ENCODE measurements at places on chromosomes 7 and 10.

- no peak for DNase-seq
These were observed 40.5 kb downstream of the ASB4 start for GRCh38 chr7:95526128-95526738.

- peak; percentile 59 for DNase-seq
These were observed 265.6 kb upstream of the FOXK1 start for GRCh38 chr7:4416396-4417056.

GRCh38 chr7:101031082-101031481 is 11.2 kb downstream of the MUC17 start:
- no peak for DNase-seq

DNA sequence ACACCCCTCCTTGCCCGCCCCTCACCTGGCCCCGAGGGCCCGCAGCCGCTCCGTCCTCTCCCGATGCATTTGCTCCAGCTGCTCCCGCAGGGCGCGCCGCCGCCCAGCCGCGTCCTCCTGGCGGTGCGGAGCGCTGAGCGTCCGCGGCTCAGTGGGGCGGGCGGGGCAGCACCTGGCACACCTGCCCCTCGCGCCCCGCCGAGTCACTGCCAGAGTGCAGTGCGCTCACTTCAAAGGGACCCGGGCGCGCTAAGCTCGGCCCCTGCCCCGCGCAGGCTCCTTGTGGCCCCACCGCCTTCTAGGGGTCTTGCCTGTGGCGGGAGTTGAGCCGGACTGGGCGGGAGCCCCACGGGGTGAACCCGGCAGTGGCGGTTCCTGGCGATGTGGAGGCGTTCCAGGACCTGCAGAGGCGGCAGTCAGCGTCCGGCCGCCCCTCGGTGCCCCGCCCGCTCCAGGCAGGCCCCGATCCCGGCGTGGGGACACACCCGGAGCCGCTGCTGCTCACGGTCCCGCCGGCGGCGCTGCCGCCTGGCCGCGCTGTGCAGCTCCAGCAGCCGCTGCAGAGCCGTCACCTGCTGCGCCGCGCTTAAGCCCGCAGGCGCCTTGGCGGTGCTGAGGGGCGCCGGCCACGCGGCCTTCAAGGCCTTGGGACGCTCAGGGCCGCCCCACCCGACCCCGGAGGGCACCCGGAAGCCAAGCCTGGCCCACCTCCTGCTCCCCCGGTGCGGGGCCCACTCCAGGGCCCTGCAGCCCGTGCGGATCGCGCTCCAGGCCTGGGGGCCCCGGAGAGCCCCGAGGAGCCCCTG is 6.7 kb downstream of the ATP6V1F start:
- peak; percentile 15 for DNase-seq

DNA sequence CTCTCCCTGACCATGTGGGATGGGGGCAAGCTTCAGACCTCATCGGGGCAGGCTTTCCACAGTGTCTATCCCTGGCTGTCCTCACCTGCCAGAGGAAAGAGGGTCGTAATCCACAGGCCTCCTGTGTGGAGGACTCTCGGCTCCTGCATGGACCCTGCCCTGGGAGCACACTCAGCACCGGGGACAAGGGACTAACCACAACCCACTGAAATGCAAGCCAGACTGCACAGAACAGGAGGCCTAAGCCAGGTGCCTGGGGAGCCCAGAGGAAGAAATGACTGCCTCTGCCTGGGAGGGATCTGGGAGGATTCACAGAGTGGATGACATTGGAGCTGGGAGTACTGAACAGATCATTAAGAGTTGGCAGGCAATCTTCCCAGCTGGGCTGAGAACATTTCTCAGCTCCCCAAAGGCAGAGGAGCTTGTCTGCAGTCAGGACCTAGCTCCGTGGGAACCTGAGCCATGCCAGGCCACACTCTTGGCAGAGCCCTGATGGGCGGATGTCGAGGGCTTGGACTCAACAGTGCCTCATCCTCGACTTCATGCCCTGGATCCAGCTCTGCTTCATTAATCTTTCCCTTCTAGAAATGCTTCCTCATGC is 213.4 kb downstream of the USP6NL start:
- no peak for DNase-seq

DNA sequence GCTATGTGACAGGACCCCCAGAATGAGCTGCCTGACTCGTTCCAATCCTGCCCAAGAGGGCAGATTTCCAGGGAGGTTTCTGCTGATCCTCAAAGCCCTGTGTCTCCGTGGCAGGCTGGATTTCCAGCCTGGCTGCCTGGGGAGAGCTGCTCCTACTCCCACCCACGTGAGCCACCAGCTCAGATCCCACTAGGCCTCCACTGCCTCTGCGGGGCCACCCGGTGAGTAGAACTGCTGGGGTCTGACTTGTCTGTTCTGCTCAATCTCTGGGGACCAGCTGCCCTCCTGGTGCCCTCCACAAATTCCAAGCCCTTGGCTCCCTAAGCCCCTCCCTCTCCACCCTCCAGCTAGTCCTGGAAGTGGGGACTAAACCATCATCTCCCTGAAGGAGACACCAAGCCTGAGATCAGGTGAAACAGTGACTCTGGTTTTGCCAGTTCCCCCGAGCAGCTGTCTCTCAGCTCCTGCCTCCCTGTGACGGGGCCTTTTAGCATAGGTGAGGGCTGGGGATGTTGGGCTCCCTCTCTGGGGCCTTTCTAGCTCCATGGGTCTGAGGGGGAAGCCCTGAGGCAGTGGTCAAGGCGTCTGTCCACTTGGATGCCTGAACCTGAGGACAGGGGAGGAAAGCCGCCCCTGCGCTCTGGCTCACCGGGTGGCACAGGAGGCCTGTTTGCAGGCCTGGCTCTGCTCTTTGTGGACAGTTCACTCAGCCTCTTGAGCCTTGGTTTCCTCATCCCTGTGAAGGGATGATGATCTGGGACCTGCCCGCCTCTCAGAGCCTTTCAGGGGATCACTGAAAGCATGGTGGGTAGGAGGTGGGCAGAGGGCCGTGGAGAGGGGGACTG is 5.6 kb downstream of the FAM241B start:
- no peak for DNase-seq

DNA sequence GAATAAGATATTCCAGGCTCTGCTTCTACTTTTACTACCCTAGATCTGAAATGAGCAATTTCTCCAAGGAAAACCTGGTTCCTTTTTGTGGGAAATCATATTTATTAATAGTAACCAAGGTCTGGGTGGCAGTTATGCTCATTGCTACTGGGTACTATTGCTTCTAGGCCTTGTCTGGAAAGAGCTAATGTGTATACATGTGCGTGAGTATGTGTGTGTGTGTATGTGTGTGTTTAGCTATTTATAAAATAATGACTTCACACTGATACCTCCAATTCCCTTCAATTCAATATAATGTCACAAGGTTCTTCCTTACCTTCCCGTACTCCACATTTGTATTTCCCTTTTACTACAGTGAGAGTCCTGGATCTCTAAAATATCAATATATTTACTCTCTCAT is 26.0 kb upstream of the PLCE1 start:
- DNase-seq = no peak

DNA sequence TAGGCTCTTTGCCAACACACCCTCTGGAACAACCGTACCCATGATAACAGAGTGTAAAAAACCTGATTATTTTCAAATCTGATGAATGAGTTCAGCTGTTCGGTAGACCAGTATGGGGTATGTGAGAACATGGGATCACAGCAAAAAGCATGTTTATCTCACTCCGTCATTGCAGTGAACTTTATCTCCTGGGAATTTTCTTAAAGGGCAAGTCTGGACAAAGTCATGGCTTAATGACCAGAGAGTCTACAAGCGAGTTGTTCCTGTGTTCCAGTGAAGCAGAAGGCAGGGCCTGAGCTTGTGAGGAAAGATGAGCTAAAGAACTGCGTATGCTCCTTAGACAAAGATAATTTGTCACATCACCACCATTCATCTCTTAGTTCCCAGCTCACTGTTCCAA is 219.7 kb downstream of the TRIL start:
- no peak for DNase-seq

GRCh38 chr10:48590945-48591344 is 13.9 kb downstream of the ARHGAP22 start:
- peak; percentile 27 for DNase-seq

DNA sequence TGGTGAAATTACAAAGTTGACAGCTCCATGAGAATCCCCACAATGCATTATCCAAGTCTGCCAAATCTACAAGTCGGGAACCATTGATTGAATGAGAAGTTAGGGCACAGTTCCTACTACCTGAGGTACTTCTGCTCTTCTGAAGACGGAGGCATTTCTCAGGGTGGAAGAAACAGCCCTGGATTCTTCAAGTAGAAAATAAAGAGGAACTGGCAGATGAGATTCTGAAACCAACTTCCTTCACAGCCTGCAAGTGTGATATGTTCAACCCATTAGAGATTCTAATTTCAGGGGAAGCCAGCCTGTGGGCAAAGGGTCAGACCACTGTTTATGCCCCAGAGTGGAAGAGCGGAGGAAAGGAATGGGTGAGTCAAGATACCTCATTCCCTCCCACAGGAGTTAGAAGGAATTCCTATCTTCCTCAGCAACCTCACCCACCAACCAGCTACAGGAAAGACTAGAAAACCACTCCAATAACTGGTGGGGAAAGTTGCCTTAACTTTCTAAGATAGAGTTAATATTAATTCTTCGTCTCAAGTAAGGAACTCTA is 50.5 kb upstream of the BMPER start:
- no peak for DNase-seq

DNA sequence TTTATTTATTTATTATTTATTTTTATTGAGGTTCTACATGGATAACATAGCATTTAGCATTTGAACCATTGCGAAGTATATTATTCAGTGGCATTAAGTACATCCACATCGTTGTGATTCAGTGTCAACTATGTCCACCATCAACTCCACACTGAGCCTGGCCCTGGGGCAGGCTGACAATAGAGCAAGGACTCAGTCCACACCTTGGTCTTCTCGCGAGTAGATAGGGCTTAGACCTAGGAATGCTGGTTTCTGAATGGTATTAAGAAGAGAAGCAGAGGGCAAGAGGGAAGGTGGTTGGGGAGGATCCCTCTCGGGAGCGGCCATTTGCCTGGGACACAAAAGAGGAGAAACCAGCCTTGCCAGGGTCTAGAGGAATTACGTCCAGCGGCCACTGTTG is 599.2 kb upstream of the MGMT start:
- no peak for DNase-seq

DNA sequence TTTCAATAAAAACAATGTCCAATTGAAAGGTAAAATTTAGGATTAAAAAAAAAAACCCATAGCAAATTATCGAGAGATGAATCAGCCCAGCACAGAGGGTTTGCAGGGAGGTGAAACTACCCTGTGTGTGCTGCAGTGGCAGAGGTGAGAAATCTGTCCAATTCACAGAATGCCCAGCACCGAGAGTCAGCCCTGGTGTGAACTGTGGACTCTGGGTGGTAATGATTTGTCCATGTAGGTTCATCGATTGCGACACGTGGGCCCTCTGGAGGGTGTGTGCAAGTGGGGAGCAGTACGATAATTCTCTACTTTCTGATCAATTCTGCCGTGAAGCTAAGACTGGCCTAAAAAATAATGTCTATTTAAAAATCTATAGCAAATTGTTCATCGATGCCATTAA is 94.5 kb upstream of the PFKP start:
- no peak for DNase-seq

DNA sequence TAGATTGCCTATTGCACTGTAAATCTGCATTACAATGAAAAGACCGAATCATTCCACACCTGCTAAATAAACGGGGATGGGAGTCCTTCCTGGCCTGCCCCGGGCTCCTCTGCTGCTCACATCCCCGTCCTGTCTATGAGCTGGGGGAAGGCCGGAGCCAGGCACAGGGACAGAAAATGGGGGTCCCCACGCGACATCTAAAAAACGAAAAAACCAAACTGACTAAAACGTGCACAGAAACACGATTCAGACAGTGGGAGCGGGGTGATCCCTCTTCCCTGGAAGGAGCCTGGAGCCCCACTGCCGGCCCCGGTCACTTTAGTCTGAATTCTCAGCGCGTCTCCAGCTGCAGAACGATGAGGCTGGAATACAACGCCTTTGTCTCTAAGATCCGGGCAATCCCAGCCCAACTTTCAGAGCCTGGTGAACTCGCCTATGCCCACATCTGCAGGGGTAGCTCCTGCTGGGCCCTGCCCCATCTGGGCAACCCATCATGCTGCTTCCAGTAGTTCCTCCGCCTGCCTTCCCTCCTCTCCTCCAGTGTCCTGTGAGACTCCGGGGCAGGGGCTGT is 78.0 kb downstream of the ADARB2 start:
- no peak for DNase-seq

DNA sequence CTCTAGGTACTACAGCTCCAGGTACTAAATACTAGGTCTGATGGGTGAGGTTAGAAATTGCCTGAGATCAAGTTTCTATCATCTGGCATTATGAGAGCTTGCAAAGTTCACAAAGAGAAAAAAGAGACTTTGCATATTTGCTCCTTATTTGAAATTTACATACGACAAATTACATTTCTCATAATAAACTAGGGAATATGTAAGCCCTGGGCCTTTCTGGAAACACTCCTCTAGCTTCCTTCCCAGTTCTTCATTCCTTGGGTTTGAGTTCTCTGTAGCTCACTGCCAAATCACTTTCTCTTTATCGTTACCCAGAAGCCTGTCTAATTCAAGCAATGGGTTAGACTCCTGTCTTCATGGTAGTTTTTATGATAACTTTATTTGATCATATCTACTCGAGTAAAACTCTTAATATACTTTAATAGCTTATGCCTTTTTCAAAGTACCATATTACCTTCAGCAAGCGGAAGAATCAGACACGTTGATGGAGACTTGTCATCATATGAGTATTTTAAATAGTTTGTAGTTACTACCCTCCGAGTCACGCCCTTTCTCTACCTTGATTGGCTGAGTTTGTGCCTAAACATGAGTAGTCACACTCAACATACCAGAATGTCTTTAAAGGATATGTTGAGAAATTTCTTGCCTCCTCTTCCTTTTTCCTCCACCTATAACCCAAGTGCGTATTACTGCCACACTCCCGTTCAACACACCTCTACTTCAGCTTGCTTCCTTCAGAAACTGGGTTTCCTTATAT is 150.5 kb downstream of the DKK1 start:
- DNase-seq = no peak

GRCh38 chr7:141156407-141156806 is 82.5 kb downstream of the TMEM178B start:
- DNase-seq = no peak

DNA sequence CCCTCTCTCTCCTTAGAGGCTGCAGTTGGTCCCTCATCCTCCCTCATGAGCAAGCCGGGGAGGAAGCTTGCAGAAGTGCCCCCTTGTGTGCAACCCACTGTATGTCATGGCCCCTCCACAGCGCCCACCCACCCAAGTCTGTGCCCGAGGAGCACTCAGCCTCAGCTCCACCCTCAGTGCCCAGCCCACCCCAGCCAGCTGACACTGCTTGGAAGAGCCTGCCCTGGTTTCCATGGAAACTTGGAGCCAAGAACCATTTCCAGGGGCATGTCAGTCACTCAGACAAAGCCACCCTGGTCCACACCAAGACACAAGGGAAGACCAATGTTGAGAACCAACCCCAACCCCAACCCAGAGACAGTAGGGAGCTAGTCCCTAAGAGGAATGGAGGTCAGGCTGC is 79.5 kb downstream of the PAX2 start:
- DNase-seq = no peak

Data from NCI-H510A treated with DMSO at 0.1 percent for 48 hours (cell line).